ENCODE measurements at places on chromosomes 1 and 21.

- DNase-seq = no peak
Measured at GRCh38 chr1:114986286-114986685, 43.3 kb upstream of the TSHB start.

- DNase-seq = no peak
Measured at GRCh38 chr21:28688381-28688780, 304.3 kb downstream of the LTN1 start.

GRCh38 chr1:94463765-94464330 lies 45.7 kb downstream of the ABCD3 start:
- DNase-seq = peak; percentile 74

GRCh38 chr1:61322769-61323168 lies 240.4 kb downstream of the NFIA start:
- DNase-seq = peak; percentile 80

- DNase-seq = no peak
Measured at GRCh38 chr1:20474333-20474975, 11.6 kb downstream of the CAMK2N1 start.

GRCh38 chr1:19454265-19455146 lies 30.8 kb downstream of the CAPZB start:
- no peak for DNase-seq

GRCh38 chr1:162719678-162720077 lies 70.8 kb upstream of the HSD17B7 start:
- DNase-seq = no peak

GRCh38 chr1:152109998-152110294 lies 5.3 kb downstream of the TCHH start:
- no peak for DNase-seq

DNA sequence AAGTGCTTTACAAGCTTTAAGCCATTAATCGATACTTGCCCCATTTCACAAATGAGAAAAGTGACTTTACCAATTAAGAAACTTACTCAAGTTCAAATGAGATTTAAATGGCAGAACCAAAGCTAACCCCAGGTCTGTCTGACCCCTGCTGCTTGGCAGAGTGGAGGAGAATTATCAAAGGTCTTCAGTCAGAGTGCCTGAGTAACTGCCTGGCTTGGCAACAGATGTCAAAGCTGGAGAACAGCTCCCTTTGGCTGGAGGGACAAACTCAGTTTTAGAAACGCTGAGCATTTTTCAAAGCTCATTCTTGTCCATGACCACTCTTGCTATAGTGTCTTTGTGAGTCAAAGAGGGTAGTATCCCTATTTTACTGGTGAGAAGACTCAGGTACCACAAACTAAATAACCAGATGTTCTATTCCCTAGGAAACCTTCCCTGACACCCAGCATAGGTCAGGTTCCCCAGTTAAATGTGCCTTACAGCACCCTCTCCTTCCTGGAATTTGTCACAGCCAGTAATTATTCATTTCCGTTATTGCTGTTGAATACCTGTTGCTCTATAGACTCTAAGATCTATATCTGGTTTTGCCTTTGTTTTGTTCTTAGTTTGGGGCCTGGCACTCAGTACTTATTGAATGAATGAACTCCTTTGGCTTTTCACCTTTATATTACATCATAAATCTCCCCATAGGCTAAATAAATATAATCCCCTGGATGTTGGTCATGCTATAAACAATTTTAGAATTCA lies 5.0 kb upstream of the BCAR3 start:
- no peak for DNase-seq

Data from T47D (cell line).